ENCODE measurements at places on chromosomes 3 and 15. TPM values are rescaled to one million over a fixed set of nuclear protein-coding genes. Genes with fewer than 3 reads are reported as not detected.

- ATAC-seq, result no peak
These were observed 66.0 kb downstream of the MAGI1 start for GRCh38 chr3:65972765-65973164.

- ATAC-seq, result no peak
These were observed 3.9 kb upstream of the TLE3 start for GRCh38 chr15:70101459-70102113.

- no peak for ATAC-seq
These were observed 85.4 kb downstream of the TIGIT start for GRCh38 chr3:114379266-114379665.

- peak; percentile 62 for ATAC-seq
These were observed 55.0 kb upstream of the CHD2 start for GRCh38 chr15:92845126-92845508.

DNA sequence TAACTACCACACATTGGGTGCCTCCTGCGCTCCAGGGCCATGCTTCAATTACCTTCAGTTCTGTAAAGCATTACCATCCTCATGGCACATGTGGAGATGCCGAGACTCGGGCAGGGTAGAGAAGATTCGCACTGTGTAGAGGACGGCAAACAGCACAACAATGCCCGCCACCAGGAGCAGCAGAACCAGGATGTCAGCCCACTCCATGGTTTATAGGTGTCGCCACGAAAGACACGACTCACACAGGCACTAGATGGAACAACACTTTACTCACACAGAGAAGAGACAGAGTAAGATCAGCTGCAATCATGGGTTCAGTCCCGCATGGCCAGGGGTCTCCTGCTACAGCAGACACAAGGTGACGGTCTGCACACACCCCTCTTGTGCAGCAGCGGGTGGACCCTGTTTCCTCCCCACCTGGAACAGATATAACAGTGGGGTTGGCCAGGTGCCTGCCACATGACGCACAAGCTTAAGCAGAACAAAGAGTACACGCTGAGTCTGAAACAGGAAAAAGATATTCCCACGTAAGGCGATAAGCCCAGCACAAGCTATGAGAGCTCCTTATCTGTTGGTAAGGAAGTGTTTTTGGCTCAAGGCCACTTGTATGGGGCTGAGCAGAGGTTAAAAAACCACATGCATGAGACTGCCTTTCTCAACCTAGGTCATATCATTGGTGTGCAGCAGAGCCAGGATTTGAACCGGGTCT, 2.5 kb upstream of the TBC1D21 start:
- ATAC-seq, result peak; percentile 31

DNA sequence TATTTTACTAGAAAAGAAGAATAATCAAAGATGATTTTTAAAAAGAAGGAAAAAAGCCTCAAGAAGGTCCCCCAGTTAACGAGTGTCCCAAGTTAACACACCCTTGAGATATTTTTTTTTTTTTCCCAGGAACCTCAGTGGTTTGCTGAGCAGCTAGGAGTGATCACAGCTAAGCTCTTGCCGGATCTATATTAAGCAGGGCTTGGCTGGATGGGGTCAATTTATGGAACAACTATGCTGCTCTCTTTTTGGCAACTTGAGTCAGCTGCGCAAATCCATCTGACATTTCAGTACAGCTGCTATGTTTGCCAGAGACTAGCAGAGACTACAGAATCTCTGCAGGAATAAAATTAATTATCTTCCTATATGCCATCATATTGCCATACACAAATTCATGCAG, at the start of gene LMOD3:
LMOD3 (minus strand) TSS at position 193 of the 400 bp plus-strand sequence. CDS start 209 bp downstream, outside the sequence.
- no peak for ATAC-seq

DNA sequence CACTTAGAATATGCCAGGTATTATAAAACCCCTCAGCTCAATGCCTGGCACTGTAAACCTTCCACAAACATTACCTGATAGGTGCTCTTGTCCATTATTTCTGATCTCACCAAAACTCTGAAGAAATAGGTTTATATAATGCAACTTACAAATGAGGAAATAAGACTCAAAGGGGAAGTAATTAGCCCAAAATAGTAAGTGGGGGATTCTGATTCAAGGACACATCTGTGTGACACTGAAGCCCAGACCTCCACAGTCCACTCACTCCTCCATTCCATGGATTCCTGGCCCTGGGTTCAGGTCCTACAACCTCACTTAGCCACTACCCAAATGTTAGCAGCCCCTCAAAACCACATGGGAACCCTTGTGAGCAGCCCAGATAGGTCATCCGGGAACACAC, 49.9 kb downstream of the TRANK1 start:
- ATAC-seq, result no peak

- no peak for ATAC-seq
These were observed 64.4 kb downstream of the LRRC28 start for GRCh38 chr15:99315636-99316035.

DNA sequence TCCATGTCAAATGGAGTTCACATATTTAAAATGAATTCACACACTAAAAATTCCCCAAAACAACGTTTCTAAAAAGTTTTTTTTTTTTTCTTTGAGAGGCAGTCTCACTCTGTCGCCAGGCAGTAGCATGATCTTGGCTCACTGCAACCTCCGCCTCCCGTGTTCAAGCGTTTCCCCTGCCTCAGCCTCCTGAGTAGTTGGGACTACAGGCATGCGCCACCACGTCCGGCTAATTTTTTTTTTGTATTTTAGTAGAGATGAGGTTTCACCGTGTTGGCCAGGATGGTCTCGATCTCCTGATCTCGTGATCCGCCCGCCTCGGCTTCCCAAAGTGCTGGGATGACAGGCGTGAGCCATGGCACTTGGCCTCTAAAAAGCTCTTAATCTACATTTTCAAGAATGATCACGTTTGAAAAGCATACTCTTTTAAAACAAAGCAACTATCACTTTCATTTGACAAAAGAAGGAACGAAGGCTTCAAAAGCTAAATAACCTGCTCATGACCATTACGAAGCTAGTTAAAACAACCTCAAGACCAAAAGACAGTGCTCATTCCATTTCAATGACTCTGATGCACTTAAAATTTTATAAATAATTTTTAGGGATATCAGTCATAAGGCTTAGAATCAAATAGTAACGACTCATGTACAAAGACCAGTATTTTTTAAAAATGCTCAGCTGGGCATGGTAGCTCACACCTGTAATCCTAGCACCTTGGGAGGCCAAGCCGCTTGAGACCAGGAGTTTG, 5.5 kb downstream of the UBE3A start:
- no peak for ATAC-seq

GRCh38 chr3:113828600-113828999, 10.0 kb upstream of the GRAMD1C start:
- no peak for ATAC-seq

DNA sequence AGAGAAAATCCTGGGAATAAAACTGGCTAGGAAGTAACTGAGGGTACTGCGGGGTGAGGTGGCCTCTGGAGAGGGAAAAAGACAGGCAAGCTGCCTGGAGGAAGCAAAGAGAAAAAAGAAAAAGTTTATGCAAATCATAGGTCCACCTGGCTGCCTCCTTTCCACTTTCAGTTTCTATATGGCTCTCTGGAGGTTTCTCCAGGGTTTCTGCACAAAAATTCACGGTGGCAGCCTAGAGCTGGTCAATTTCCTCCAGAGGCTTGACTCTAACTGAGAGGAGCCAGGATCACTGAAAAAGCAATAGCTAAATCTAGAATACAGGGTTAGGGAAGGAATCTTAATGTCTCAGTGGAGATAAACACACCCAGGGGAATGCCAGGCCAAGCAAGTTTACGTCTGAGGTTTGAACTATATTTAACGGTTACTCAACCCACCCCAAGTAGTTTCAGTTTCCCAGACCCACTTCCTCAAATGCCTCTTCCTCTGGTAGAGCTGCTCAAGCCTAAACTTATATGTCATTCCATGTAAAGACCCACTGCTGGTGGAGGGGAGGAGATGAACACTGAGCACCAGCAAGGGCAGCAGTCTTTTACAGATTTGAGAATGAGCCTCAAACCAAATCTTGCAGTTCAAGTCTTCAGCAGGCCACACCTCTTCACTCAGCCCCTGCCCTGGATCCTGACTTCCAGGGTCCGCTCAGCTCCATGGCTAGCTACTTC, 5.7 kb downstream of the LYSMD2 start:
- ATAC-seq, result peak; percentile 63

- peak; percentile 2 for ATAC-seq
These were observed 46.9 kb downstream of the RAB11A start for GRCh38 chr15:65916041-65916663.

GRCh38 chr3:56753206-56753820, 48.4 kb downstream of the ARHGEF3 start:
- ATAC-seq, result no peak

GRCh38 chr15:99431661-99432091, 134.1 kb upstream of the MEF2A start:
- no peak for ATAC-seq

DNA sequence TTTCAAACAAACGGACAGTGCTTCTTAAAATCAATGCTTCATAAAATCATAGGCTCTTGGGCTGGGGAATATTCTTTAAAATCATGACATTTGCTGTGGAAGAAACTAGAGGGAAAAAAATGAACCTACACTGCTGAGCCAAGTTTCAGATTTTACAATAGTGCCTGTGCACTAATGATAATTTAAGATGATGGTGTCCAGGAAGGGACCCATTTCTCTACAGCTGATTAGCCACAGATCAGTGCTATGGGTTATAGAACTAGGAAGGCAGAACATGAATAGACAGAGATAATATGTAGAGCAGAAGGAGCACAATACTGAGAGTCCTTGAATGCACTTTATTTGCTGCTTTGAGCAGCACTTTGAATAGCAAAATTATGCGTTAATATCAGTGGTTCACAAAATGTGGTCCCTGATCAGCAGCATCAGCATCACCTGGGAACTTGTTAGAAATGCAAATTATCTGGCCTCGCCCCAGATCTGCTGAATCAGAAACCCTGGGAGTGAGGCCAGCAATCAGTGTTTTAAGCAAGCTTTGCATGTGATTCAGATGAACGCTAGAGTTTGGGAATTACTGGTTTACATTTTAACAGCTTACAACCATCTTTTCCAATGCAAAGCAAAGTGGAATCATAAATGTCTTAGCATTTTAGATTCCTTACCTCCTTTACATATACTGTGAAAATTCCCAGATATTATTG, 135.8 kb upstream of the ANKRD28 start:
- ATAC-seq, result no peak

DNA sequence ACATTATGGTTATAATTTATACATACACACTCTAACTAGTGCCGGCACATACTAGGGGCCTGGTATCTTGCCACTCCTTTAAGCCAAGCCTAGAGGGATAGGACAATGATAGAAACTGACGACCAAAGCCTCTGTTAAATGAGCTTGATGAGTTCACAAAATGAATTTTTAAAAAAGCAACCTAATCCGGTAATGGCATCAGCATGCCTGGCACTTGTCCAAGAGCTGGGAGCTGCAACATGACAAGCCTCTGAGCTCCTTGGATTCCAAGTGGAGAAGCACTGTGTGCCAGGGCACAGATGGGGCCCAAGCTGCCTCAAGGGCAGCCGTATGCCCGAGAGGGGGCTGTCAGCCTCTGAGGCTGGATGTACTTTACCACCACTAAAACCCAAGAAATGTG, 9.7 kb downstream of the ETV5 start:
- no peak for ATAC-seq

DNA sequence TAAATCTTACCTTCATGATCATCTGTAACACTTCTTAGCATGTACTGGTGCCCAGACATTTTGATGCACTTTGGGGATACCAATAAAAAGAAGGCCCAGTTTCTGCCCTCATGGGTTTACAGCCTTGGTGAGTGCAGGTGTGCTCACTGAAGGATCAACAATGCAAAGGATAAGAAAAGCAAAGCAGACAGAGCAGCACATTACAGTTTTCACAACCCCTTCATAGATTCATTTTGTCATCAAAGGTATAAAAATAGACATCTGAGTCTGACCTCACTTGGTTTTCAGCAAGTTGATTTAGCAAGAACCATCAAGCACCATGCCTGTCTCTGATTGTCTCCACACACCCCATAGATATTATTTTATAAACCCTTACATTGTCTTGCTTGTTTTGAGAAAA, 77.6 kb downstream of the BFSP2 start:
- no peak for ATAC-seq

- ATAC-seq, result no peak
These were observed 586.1 kb downstream of the MECOM start for GRCh38 chr3:169077394-169077906.

DNA sequence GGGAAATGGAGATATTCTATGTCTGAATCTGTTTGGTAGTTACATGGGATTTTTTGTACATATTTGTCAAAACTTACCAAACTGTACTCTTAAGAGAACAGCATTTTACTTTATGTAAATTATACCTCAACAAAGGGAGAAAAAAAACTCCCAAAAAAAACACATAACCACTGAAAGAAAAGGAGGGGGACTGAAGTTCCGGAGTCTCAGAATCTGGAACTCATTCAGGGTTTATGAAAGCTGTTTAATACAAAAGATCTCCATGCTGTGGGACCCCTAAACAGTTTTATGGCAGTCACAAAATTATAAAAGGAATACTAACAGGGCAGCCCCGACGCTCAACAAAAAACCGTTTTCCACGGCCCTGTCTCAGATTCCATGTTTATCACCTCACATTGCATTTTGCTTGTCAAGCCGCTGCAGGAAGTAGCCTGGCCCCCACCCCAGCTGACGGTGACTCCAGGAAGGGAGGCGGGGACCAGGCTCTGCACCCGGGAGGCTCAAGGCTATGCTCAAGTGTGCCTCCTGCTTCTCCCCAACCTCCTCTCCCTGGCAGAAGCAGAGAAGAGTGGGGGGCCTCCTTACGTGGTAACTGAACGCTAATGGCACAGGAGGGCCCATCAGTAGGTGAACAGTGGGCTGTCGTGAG, 29.3 kb downstream of the RFT1 start:
- ATAC-seq, result no peak

DNA sequence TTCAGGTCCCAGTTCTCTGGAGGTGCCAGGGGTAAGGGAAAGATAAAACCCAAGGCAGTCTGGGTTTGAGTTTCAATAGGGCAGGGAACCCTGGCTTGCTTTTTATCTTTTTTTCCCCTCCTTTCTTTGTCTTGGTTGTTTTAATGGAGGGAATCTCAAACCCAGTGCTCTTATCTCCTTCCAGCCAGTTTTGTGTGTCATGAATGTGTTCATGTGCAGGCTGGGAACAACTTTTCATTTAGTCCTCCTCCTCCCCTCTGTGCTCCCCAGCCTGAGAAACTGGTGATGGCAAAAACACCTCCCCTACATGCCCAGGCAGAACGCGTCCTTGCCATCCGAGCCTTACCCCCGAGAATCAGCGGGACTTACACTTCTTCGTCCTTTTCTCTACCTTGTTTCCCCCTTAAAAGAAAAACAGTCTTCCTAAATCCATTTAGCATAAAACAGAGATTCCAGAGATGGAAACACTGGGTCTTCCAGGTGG, 10.9 kb downstream of the SEMA3G start:
- no peak for ATAC-seq

GRCh38 chr3:132261506-132261905, 55.7 kb upstream of the ACP3 start:
- ATAC-seq, result no peak

GRCh38 chr15:75229191-75230015, 27.7 kb downstream of the C15orf39 start:
- ATAC-seq, result no peak

GRCh38 chr3:17342119-17342518, 400.3 kb downstream of the TBC1D5 start:
- no peak for ATAC-seq

GRCh38 chr3:11611341-11611799, 32.3 kb downstream of the VGLL4 start:
- no peak for ATAC-seq

Gene SAMD7
- total RNA-seq, result not detected

Gene ROBO1
- total RNA-seq, result 52.4 TPM

Gene MCF2L2
- 0.72 TPM for total RNA-seq

Gene IL12A
- 0.80 TPM for total RNA-seq

Gene UROC1
- total RNA-seq, result not detected

Gene CHRM5
- not detected for total RNA-seq

Gene CD276
- total RNA-seq, result 14.7 TPM

Gene LYZL4
- not detected for total RNA-seq

Gene FBXW12
- total RNA-seq, result not detected
